ENCODE measurements at places on chromosomes 12 and 14. TPM values are rescaled to one million over a fixed set of nuclear protein-coding genes. Genes with fewer than 3 reads are reported as not detected.

- no peak for DNase-seq
Measured at GRCh38 chr12:6192604-6193380, 7.4 kb upstream of the CD9 start.

GRCh38 chr12:123119808-123120207 is 31.1 kb downstream of the PITPNM2 start:
- DNase-seq: no peak

DNA sequence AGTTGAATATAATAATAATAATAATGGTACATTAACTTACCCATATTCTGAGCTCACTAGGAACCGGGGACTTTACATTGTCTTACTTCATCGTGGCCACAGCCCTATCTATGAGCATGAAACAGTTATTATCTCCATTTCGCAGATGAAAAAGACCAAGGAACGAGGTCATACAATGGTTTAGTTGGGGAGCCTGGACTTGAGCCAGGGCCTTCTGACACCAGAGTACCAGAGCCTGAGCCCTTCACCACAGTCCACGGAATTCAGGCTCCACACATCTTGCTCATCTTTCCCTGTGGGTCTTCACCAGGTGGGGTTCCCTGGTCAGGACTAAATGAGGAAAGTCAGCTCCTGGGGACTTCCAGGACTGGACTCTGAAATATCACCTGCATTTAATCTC is 31.3 kb upstream of the CMKLR1 start:
- DNase-seq: no peak

DNA sequence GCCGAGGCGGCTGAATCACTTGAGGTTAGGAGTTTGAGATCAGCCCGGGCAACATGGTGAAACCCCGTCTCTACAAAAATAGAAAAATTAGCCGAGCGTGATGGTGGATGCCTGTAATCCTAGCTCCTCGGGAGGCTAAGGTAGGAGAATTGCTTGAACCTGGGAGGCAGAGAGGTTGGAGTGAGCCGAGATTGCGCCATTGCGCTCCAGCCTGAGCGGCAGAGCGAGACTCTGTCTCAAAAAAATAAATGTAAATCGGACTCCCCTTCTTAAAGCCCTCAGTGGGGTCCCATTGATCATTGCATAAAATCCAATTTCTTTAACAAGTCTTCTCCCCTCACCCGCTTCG is 908 bp downstream of the TDP1 start:
- DNase-seq: no peak

GRCh38 chr12:100927826-100928225 is 133.2 kb downstream of the ANO4 start:
- DNase-seq: peak; percentile 88

DNA sequence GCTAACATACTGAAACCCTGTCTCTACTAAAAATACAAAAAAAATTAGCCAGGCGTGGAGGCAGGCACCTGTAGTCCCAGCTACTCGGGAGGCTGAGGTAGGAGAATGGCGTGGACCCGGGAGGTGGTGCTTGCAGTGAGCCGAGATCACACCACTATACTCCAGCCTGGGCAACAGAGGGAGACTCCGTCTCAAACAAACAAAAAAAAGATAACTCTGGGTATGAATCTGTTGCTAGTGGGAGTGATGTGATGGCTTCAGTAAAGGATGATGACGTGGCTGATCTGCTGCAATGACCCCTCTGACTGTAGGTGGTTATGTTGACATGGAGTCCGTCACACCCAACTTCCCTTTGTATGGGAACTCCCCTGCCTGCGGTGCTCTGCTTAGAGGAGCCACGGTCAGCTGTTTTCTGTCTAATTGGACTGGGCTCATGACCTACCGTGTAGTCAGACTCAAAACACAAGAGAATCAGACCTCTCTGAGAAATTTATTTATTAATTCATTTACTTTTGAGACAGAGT is 59.1 kb upstream of the MED13L start:
- DNase-seq: peak; percentile 77

The TSPAN19 gene
- not detected for polyA plus RNA-seq

GRCh38 chr12:91482231-91482630 is 299.6 kb upstream of the DCN start:
- DNase-seq: no peak

The SLC22A17 gene
- 36.0 TPM for polyA plus RNA-seq

The KRAS gene
- 10.7 TPM for polyA plus RNA-seq

DNA sequence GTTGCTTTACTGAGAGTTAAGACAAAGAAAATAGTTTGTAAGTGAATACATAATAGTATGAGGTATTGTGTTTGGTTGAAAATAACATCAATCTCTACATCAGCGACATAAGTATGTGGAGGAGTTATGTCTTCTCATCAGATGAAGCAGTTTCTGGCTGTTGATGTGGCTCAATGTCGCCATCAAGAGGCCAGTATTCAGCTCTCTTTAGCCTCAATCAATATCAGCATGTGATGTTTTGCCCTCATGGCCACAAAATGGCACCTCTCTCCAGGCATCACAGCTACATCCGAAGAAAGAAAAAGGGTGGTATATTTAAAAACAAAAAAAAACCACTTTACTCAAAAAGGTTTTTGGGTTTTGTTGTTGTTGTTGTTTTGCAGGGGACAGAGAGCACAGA is 302.3 kb upstream of the TMEM132C start:
- no peak for DNase-seq

DNA sequence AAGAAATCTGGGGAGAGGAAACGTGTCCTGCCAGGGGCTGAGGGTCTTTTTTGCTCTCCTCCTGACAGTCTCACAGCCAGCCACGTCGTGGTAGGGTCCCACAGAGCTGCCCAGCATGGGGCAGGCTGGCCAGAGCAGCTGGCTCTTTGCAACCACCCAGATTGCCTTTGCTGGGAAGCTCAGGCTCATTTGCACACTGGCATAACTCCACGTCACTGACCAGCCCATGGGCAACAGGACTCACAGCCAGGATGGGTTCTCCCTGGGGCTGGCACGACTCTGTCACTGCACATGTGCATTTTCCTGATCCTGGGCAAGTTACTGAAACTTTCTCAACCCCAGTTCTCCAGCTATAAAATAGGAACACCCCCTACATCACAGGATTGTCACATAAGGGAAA is 242.2 kb downstream of the DPF3 start:
- no peak for DNase-seq

- DNase-seq: no peak
Measured at GRCh38 chr14:90818715-90819114, 2.5 kb upstream of the TTC7B start.

- no peak for DNase-seq
Measured at GRCh38 chr12:45577844-45578399, 151.6 kb upstream of the ARID2 start.

DNA sequence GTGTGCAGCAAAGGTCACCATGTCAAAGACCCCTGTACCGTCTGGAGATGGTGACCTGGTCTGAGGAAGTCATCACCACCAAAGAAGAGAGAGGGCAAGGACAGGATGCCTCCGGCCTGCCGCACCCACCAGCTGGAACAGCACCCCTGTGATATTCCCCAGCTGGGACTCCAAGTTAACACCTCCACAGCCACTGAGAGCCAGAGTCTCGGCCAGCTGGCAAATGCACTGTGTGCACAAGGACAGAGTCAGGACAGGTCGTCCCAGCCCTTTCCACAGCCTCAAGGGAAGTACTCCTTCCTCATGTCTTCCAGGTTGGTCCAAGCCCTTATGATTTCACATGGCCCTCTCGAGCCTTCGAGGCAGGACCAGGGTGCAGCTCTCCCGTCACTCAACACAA is 19.3 kb upstream of the FKBP4 start:
- no peak for DNase-seq

DNA sequence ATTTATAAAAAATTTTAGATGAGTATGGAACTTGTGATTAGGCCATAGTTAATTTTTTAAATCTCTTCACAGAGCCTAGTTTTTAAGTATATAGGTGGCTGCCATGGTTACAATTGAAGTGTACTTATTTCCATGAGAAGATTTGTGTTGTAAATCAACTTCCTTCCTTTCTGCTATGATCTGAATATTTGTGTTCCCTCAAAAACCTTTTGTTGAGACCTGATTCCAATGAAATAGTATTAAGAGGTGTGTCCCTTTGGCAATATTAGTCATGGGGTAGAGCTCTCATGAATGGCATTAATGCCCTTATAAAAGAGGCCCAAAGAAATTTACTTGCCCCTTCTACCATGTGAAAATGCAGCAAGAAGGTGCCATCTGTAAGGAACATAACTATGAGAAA is 28.8 kb downstream of the ETNK1 start:
- DNase-seq: no peak

The CLEC4A gene
- 0.44 TPM for polyA plus RNA-seq

Measured in IMR-90 (cell line).